ENCODE measurements at places on chromosomes 4 and X.

DNA sequence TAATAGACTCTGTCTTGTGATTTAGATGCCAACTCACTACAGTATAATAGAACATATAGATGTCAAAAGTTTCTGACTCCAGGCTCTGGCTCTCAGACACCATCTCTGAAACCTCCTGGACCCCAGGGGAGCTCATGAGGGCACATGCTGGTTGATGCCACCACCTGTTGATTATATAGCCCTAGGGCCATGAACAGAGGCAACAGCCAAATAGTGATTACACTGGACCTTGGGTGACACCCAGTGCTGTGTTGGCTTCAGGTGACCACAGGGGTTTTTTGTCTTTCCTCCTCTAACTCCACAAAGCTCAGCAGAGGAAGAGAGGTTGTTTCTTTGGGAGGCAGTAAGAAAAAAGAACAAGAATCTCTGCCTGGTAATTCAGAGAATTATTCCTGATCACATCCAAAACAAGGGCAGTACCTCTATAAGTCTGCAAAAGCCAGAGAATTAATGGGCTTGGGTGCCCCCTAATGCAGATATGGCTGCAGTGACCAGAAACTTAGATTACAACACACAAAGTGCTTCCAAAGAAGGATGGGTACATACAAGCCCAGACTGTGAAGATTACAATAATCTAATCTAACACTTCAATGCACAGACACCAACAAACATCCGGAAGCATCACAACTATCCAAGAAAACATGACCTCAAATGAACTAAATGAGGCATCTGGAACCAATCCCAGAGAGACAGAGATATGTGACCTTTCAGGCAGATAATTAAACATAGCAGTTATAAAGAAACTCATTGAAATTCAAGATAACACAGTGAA, 1920.6 kb downstream of the ARAP2 start:
- H3K4me1 ChIP-seq = no peaks in the 10 kb centered on the region
- no peaks in the 10 kb centered on the region for H3K27me3 ChIP-seq
- H3K4me3 ChIP-seq = no peak overlapping the region
- no peaks in the 10 kb centered on the region for H3K36me3 ChIP-seq
- H3K27ac ChIP-seq = no peak overlapping the region
- no peak for DNase-seq

DNA sequence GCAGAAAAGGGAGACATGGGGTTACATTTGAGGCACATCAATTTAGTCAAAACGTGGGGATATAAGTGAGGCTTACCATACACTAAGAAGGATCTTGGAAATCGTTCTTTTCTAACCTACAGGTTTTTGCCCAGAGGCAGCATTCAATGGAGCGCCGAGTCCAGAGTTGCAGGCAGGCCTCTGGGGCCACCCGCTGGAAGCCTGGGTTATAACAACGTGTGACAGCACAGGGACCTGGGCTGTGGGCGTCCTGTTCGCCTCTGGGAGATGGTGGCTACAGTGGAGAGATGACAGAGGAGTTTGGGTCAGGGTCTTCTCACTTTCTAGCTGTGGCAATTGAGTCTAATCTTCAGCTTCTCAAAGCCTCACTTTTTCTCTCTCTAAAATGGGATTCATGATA, 53.9 kb downstream of the ENPP6 start:
- peaks cover 5% of the 10 kb centered on the region for H3K4me1 ChIP-seq
- peak; percentile 70 for DNase-seq
- H3K27ac ChIP-seq = no peak overlapping the region
- H3K27me3 ChIP-seq = peaks cover 39% of the 10 kb centered on the region

DNA sequence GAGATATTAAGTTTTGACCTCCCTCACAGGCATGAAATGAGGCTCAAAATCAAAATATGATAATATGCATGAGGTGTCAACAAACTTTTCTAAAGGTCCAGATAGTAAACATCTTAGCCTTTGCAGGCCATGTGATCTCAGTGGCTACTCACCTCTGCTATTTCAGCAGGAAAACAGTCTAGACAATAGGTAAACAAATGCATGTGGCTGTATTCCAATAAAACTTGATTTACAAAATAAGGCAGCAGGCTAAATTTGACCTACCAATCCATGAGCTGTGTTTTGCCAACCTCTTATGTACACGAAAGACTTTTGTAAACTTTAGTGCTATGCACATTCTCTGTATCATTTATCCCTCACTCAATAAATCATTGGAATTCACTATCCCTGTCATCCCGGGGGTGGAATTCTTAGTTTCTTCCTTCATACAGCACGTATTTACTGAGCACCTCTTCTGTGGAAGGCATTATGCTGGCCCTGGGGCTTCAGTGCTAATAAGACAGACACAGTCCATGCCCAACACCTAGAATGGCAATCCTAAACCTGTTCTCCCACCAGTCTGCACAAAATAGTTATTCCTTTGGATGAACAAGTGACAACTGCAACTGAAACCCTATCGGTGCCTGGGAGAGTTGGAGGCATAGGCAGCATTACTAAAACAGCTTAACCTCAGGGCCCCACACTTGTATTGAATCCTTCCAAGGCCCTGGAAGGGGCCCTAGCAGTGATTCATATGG, 19.9 kb downstream of the MAGEB17 start:
- no peaks in the 10 kb centered on the region for H3K27me3 ChIP-seq
- H3K27ac ChIP-seq = no peak overlapping the region
- no peaks in the 10 kb centered on the region for H3K36me3 ChIP-seq
- DNase-seq = no peak
- H3K4me3 ChIP-seq = no peak overlapping the region

- no peak overlapping the region for H3K27ac ChIP-seq
- H3K4me1 ChIP-seq = peaks cover 2% of the 10 kb centered on the region
- no peak for DNase-seq
- H3K27me3 ChIP-seq = no peaks in the 10 kb centered on the region
- no peak overlapping the region for H3K4me3 ChIP-seq
These were observed 200.0 kb downstream of the RELL1 start for GRCh38 chr4:37486166-37486565.

DNA sequence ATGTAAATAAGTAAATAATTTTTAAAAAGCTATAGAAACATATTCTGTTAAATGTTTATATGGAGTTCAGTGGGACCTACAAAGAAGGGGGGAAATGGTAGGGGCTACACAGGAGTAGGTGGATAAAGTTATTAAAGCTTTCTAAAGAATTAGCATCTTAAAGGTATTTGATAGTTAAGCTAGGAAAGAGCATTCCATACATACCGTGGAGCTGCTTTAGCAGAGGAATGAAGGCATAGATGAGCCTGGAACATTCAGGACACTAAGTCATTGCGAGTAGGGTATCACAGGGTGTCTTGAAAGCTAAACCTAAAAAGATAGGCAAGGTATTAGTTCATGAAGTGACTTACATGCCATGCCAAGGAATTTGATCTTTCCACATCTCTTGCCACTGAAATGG, 60.4 kb downstream of the SLC10A6 start:
- H3K27ac ChIP-seq = no peak overlapping the region
- H3K4me3 ChIP-seq = no peak overlapping the region
- no peaks in the 10 kb centered on the region for H3K36me3 ChIP-seq
- H3K4me1 ChIP-seq = no peaks in the 10 kb centered on the region
- DNase-seq = no peak

DNA sequence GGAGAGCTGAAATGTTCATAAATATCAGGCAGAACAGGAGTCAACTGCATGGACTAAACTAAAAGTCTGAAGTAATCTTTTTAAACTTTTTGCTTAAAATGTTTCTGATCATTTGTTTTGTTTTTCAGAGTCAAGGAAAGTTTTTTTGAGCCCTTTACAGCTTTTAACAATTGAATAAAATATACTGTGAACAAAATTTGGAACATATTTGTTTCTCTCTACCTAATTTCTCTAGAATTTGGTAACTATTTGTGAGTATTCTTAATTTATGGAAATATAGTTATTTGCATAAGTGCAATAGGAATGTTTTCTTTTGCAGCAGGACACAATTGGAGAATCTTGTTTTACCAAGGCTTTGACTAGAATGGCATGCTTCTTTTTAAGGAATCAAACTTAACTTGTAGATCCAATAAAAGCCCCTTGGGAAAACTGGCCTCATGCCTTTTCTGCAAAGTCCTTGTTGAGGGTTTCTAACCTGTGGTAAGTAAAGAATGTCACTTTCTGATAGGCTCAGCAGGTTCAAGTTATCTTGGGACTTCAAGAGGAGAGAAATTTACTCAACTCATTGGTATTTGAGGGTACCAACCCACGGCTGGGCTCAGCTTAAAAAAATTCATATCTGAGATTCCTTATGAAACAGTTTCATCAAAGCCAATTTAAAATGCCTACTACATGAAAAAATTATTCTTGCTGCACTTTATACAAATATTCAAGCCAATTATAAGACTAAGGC, 91.5 kb downstream of the UPRT start:
- no peak overlapping the region for H3K27ac ChIP-seq
- no peak overlapping the region for H3K4me3 ChIP-seq
- DNase-seq = no peak

GRCh38 chr4:83558680-83559079, 22.8 kb downstream of the GPAT3 start:
- H3K4me1 ChIP-seq = peaks cover 60% of the 10 kb centered on the region
- no peak overlapping the region for H3K4me3 ChIP-seq
- DNase-seq = peak; percentile 91
- H3K27me3 ChIP-seq = no peaks in the 10 kb centered on the region
- no peaks in the 10 kb centered on the region for H3K36me3 ChIP-seq

DNA sequence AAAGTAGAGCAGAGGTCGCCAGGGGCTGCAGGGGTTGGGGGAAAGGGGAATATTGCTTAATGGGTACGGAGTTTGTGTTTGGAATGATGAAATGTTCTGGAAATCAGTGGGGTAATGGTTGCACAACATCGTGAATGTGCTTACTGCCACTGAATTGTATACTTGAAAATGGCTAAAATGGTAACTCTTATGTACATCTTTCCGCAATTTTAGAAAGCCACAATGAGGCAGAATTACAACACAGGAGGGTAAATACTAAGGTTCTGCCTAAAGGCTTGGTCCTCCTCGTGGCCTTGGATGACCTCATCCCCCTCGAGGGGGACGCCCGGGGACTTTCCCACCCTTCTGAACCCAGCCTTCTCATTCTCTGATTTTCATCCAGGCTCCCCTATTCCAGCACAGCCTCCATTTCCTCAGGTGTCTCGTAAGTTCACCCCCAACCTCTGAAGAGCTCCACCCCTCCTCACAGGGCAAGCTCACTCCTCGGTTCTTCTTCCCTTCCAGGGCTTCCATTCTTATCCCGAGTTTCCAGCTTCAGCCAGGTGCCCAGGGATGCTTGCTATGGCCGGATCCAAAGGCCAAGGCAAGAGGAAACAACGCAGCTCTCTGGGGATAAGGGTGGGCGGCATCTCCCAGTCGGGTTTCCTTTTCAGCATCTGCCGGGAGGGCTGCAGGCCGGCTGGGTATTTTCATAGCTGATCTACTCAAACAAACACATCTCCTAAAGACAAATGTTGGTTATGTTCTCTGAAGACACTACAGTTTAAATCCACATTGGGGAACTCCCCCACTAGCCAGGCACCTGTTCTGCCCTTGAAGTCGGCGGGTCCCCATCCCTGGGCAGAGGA, 71.3 kb upstream of the ACSL1 start:
- H3K4me1 ChIP-seq = peaks cover 37% of the 10 kb centered on the region
- DNase-seq = peak; percentile 26
- H3K36me3 ChIP-seq = no peaks in the 10 kb centered on the region
- no peak overlapping the region for H3K27ac ChIP-seq
- no peak overlapping the region for H3K4me3 ChIP-seq

DNA sequence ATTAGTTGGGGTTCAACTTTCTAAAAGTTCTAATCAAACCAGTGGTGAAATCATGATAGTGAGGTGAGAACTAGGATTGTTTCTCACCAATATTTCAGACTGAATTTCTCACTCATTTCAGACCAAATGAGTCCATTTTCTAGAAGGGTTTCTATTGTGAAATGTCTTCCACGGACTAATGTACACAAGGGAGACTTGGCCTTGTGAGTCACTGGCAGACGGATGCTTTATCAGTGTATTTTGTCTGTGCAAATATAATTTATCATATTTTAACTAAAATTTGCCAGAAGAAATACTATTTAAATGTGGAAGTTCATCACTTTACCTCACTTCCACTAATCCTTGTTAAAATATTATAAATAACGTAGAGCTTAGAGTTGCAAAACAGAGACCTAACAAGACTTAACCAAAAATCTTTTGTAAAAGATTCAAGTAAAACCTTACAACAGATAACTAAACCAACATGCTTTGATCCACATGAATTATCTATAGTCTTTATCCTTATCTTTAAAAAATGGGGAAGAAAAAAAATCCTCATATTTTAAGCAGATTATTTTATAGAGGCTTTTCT, 506.0 kb upstream of the FAM241A start:
- no peak overlapping the region for H3K27ac ChIP-seq
- H3K4me3 ChIP-seq = no peak overlapping the region
- H3K27me3 ChIP-seq = peaks cover 5% of the 10 kb centered on the region
- DNase-seq = no peak

- H3K27ac ChIP-seq = no peak overlapping the region
- H3K27me3 ChIP-seq = no peaks in the 10 kb centered on the region
- DNase-seq = no peak
- no peak overlapping the region for H3K4me3 ChIP-seq
These were observed 1203.5 kb downstream of the PCDH7 start for GRCh38 chr4:31923634-31924033.

- no peak overlapping the region for H3K4me3 ChIP-seq
- H3K36me3 ChIP-seq = peaks cover 6% of the 10 kb centered on the region
- no peak overlapping the region for H3K27ac ChIP-seq
- DNase-seq = no peak
- no peaks in the 10 kb centered on the region for H3K27me3 ChIP-seq
These were observed 187.6 kb downstream of the TSPAN5 start for GRCh38 chr4:98470831-98471230.

DNA sequence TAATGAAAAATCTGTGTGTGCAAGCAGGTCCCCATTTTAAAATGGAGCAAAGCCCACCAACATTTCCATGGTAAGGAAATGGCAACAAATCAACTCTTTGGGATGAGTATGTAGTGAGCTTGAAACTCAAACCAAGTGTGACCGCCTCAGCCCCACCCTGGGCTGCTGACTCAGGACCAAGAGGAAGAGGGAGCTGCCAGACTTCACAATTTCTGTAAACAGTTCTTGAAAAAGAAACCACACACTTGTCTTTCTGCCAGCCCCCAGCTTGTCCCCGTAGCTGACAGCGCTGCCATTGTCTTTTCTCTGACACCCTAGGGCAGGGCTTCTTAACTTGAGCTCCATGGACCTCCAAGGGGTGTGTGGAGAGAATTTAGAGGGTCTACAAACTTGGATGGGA, 10.3 kb downstream of the RTL5 start:
- peak overlapping the region; percentile 15 for H3K4me3 ChIP-seq
- H3K36me3 ChIP-seq = no peaks in the 10 kb centered on the region
- peaks cover 8% of the 10 kb centered on the region for H3K27me3 ChIP-seq

GRCh38 chrX:115592997-115593734, 32.2 kb downstream of the PLS3 start:
- no peak overlapping the region for H3K4me3 ChIP-seq
- H3K4me1 ChIP-seq = no peaks in the 10 kb centered on the region
- no peaks in the 10 kb centered on the region for H3K36me3 ChIP-seq
- H3K27ac ChIP-seq = no peak overlapping the region
- no peaks in the 10 kb centered on the region for H3K27me3 ChIP-seq

DNA sequence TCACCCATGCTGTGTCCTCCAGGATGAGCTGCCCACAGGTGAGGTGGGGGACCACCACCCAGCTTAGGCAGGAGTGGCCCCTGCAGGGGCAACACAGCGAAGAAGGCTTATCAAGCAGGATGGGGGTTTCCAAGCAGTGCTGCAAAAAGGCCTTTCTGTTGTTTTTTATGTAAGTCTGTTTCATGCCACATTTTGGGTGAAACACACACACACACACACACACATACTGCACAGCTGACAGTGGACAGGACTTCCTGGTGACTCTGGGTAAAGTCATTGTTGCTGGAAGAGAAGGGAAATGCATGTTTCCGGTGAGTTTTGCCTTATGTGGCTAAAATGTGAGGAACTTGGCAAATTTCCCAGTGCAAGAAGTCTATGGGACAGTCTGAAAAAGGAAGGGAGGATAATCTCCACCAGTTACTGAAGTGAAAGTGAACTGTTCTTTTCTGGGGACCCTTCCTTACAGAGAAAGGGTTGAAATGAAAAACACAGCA, 119.2 kb downstream of the IRF2 start:
- peaks cover 21% of the 10 kb centered on the region for H3K4me1 ChIP-seq
- peak overlapping the region; percentile 27 for H3K27ac ChIP-seq

Measured in common myeloid progenitor, CD34-positive (primary cell).